Activated CD8-positive, alpha-beta memory T cell treated with anti-CD3 and anti-CD28 coated beads, Interleukin-2, amount 10 ng/mL, durations not matched to agents 7 days and 5 days (primary cell): ENCODE measurements at places on chromosomes 3 and 15. TPM values are rescaled to one million over a fixed set of nuclear protein-coding genes. Genes with fewer than 3 reads are reported as not detected.

GRCh38 chr15:59867086-59867855 lies 136.8 kb upstream of the FOXB1 start:
- no peak for DNase-seq

- DNase-seq: no peak
Measured at GRCh38 chr3:136979684-136980083, 21.9 kb downstream of the IL20RB start.

- no peak for DNase-seq
Measured at GRCh38 chr15:33154351-33155166, 40.0 kb downstream of the FMN1 start.

DNA sequence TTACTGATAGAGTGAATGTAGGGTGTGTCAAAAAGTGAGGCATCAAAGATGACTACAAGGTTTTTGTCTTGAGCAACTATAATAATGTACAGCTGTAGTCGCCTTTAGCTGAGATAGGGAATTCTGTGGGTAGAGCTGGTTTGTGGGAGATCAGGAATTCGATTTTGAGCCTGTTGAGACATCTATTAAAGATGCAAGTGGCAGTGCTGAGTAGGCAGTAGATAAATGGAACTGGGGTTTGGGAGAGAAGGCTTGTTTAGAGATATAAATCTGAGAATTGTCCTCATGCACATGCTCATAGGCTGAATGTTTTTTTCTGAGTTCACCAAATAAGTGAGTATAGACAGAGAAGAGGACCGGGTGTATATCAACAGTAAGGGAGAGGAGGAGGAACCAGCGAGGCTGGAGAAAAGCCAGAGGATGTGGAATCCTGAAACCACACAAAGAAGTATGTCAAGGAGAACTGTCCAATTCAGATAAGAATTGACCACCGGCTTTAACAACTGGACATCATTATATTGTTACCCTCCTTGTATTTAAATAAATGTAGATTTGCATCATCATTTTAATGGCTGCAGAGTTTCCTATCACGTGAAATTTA lies 146.0 kb upstream of the TNIK start:
- DNase-seq: no peak

DNA sequence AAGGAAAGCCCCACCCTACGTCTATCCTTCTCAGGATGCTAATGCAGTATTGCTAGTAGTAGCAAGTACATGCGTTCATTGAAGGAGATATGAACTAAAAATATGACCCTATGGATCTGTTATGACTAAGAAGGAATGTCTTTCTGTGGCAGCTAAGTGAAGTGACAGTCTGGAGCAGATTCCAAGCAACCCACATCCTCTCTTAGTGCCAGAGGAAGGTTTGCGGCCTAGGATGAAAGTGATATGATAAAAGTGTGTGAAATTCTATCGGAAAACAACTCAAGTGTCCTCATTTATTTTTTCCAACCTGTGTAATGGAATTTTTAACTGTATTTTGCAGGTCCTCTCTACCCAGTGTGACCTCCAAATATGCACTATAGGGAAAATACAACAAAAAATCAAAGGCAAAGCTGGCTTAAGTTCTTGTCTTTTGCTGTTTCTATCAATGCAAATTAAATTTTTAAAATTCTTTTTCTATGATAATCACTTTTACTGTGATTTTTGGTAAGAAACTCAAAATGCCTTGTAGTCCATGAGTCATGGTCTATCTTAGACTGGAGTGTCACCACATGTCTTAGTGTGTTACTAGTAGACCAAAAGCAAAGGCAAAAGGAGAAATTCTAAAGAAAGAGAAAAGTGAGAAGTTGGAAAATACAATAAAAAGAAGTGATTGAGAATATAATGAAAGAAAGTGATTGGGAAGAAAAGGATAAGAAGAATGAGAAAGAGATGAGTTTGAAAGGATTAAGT lies 161.2 kb upstream of the TMCO5A start:
- DNase-seq: no peak

DNA sequence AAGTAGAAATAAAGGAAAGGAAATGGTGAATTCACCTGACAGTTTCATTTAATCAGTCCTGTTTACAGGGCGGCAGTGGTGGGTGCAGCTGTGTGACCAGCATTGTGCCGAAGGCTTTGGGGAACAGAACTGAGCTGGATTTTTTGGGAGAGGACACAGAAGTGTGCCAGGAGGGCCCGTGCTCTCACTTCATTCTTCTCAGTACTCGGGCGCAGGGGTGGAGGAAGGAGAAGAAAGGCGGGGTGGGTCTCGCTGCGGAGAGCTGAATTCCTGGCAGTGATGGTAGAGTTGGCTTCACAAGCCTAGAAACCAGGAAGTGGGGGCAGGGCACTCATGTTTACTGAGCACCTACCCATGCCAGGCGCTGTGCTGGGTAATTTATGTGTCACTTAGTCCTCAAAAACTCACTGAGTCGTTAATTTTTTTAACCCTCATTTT lies 64.6 kb downstream of the CRTC3 start:
- peak; percentile 90 for DNase-seq

DNA sequence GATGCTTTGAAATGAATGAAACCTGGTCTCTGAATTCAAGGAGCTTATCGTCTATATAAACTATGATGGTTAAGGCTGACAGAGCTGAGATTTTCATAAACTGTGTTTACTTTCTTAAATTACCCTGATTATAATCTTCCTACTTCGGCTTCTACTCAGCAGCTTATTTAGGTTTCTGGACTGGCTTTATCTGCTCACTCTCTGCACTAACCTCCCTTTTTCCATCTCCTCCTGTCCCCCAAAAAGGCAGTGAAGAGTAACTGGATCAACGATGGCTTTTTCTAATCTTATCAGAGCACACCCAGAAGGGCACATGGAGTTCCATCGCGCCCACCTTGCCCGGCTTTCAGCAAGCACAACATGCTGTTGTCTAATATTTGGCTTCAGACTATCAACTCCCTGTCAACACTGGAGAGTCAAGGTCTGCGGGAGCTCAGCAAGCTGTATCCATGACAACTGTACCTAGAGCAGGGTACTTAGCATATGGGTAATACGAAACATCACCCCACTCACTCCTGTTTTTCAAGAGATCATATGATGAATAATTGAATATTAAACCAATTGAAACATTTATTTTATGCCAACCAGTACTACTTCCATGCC lies 417.3 kb downstream of the GABRB3 start:
- DNase-seq: no peak

DNA sequence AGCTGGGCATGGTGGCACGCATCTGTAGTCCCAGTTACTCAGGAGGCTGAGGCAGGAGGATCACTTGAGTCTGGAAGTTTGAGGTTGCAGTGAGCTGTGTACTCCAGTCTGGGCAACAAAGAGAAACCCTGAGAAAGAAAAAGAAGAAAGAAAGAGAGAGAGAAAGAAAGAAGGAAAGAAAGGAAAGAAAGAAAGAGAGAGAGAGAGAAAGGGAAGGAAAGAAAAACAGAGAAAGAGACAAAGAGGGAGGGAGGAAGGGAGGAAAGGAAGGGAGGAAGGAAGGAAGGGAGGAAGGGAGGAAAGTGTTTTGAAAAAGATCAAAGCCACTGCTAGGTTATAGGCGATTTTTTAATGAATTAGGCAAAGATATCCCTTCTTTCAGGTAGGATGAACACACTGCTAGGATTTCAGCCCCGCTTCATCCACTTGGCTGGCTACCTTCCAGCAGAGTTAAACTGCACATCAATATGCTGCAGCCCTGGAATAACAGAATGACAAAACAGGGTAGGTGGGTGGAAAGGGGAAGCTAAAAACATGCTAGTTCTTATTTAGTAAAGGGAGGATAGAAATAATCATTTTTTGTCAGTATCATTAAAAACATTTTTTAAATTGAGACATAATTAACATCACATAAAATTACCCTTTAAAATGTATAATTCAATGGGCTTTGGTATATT lies 12.8 kb upstream of the PPARG start:
- no peak for DNase-seq

- peak; percentile 59 for DNase-seq
Measured at GRCh38 chr15:100111125-100112060, 230.4 kb downstream of the ADAMTS17 start.

Gene ARGFX
- not detected for total RNA-seq

Gene LARP6
- total RNA-seq: not detected

Gene RHCG
- total RNA-seq: not detected

Gene ZPLD1
- total RNA-seq: not detected
